ENCODE measurements at places on chromosomes 4 and X.

DNA sequence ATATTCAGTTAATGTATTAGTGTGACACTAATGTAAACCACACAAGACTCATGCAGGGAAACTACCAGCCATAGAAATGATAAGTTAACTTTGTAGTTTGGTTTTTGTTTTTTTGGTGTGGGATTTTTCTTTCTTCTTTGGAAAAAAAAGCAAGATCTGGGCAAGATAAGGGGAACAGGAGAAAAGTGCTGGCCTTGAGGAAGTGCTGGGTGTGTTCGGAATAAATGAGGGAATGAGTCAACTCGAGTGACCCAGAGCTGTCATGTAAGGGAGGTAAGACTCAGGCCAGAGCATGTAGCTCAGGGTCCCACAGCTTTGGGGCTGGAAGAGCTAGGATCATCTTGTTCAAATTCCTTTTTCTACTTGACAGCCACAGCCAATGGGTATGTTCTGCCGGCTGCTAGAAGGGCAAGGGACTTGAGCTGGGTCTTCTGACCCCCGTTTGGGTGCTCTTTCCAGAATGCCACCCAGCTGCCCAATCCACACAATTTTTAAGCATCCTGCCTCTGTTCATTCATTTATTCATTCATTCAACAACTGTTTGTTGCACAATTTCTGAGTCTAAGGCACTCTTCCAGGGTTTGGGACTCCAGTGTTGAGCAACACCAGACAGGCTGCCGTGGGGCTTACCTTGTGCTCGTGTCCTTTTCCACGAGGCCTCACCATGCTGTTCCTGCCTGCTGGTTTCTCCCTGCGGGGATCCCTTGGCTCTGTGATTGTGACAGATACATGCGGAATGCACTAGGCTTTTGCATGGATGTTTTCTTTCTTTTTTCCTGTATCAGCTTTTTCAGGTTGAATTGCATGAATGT lies 54.5 kb downstream of the CLDN34 start:
- no peak for DNase-seq

DNA sequence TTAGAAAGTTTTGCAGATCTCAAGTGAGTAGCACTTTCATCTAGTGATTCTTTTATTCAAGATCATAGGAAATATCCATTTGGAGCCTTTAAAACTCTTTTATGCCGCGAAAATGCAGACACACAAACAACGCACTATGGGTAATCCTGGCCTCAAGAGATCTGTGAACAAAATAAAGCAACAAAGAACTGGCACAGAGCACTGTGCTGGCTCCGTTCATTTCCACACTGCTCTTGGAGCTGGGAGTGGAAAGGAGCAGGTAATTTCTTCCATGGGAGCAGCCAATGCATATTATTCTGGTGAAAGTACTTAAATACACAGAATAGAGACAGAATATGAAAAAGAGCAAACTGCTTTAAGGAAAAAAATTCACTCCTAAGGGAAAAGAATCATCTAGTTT lies 172.7 kb upstream of the FRG1 start:
- no peak for DNase-seq

GRCh38 chrX:116142976-116143375 lies 27.6 kb upstream of the AGTR2 start:
- no peak for DNase-seq

- DNase-seq = no peak
These were observed 94.5 kb downstream of the DHX15 start for GRCh38 chr4:24489870-24490269.

- DNase-seq = no peak
These were observed 626 bp upstream of the CEP135 start for GRCh38 chr4:55947912-55948725.

DNA sequence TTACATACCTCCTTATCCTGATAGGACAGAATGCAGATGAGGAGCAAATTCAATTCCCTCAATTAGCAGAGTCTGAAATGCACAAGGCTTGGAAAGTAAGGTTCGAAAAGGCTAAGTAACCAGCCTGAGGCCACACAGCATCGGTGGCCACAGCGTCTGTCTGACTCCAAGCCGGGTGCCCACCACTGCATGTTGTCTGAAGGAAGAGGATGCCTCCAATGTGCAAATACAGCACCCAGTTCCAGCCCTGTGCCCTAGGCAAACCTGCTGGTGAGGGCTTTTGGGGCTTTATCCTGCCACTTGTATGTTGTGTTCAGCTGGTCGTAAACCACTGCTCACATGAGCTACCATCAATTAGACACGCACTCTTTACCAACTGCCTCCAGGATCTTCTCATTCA lies 48.6 kb upstream of the PPP2R2C start:
- no peak for DNase-seq

DNA sequence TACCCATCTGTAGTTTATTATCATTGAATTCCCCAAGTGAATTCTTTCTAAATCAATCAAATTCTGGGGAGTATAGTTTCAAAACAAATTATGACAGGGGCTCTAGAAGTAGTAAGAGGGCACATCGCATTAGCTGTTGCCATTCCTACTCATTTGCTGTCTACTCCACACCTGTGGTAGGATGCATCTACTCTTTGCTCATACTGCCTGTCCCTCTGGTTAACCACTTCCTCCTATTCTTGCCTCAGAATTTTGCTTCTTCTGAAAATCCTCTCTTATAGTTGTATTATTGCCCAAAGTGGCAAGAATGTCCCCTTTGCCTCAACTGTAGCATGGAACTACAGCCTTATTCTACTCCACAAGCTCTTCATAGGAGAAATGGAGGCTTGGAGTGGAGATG lies 12.7 kb upstream of the DGKK start:
- no peak for DNase-seq

GRCh38 chrX:8849458-8849857 lies 48.3 kb upstream of the FAM9A start:
- DNase-seq = no peak

- DNase-seq = no peak
These were observed 3.5 kb downstream of the FHDC1 start for GRCh38 chr4:152939621-152940020.

- DNase-seq = no peak
These were observed 14.6 kb upstream of the HNRNPD start for GRCh38 chr4:82388405-82388804.

DNA sequence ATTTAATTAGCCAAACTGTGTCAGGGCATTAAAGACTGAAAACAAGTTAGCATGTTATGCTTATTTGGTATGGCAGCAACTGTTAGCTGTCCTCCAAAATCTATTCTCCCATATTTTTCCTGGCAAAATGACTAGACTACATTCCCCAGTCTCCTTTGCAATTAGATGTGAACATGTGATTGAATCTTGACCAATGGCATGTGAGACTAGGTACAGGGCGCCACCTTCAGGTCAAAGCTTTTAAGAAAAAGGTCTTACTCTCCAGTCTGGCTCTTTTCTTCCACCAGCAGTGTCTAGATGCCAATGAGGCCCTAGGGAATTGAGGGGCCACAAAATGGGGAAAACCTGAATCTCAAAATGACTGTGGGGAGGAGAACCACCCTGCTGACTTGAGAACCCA lies 408.2 kb downstream of the SMARCA1 start:
- no peak for DNase-seq

- no peak for DNase-seq
These were observed 38.7 kb upstream of the FRAS1 start for GRCh38 chr4:78018271-78019049.

DNA sequence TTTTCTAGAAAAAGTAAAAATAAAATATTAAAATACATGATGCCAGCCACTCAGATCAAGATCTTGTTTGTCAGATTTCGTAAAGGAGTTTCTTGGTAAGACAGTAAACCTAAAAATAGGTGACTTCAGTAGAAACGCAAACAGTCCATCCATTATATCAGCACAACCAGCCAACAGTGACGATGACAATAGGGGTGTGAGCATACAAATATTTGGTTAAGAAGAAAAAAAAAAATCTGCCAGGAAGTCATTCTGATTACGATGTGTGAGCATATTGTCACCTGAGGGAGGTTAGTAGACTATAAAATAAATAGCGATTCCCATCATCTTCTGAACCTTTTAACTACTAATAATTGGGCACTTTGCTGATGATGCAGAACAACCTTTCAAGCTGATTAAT lies 37.6 kb downstream of the SLC7A11 start:
- DNase-seq = no peak

- DNase-seq = no peak
These were observed 361 bp downstream of the QDPR start for GRCh38 chr4:17511509-17511949.

GRCh38 chr4:1011022-1011665 lies at the start of gene FGFRL1:
Gene FGFRL1 (plus strand): TSS chr4:1011626. CDS start chr4:1012486, 860 bp downstream.
- DNase-seq = peak; percentile 83

DNA sequence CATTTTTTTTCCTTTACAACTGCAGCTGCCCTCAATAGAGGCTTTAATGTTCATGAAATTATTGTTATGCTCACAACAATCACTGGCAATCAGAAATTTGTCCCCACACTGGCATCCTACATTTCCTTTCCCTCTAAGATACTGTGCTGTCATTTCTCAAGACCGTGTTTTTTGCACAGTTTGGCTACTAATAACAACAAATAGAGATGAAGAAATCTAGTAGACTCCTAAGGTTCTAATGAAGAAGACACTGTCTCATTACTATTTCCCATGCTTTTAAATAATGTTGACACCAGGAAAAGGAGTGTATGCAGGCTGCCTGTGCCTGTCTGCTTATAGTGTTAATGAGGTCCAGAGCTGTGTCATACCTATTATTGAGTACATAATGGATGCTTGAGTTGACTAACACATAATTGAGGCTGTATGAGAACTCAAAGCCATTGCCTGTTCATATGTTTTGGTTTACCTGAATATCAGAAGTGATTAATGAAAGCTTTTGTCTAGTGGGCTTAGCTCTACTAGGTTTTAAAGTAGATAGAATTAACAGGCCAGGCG lies 1.5 kb upstream of the EIF4E start:
- no peak for DNase-seq

DNA sequence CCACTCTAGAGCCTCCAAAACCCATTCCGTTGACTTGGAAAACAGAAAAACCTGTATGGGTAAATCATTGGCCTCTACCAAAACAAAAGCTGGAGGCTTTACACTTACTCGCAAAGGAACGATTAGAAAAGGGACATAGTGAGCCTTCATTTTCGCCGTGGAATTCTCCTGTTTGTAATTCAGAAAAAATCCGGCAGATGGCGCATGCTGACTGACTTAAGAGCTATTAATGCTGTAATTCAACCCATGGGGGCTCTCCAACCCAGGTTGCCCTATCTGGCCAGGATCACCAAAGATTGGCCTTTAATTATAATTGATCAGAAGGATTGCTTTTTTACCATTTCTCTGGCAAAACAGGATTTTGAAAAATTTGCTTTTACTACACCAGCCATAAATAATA lies 60.8 kb downstream of the ZNF732 start:
- no peak for DNase-seq

GRCh38 chr4:55879224-55879623 lies 25.8 kb downstream of the EXOC1 start:
- no peak for DNase-seq

DNA sequence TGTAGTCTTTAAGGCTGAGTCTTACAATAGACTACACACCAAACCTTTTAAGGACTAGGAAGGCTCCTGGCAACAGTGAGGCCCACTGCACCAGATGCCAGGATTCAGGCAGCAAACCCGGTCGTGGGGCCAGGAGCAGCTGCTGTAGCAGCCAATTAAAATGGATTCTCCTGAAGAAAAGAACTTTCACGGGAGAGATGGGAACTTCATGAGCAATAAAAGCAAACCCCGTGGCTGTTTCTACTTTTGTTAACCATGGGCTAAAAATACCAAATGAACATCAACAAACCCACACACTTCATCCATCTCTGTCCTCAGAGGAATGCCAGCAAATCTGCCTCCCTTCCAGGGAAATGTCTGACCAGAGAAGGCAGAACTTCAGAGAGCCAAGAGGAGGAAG lies 101.4 kb downstream of the BTC start:
- DNase-seq = no peak

- no peak for DNase-seq
These were observed 435.6 kb downstream of the PCDH10 start for GRCh38 chr4:133584714-133585113.

DNA sequence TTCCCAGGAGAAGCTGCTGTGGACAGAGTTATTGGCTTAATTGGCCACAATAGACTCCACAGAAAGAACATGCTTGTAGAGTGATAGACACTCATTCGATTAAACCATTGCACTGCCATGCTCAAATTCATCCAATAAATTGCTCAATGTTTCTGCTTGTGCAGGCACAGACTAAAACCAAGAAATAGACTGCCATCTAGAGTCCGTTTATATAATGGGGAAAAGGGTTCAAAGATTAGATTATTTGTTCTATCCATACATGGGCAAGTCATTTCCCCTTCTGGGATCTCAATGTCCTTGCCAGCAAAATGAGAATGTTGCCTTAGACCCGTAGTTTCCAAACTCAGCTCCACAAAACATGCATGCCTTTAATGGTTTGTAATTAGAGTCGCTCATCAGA lies 8.7 kb downstream of the SMIM10 start:
- no peak for DNase-seq

DNA sequence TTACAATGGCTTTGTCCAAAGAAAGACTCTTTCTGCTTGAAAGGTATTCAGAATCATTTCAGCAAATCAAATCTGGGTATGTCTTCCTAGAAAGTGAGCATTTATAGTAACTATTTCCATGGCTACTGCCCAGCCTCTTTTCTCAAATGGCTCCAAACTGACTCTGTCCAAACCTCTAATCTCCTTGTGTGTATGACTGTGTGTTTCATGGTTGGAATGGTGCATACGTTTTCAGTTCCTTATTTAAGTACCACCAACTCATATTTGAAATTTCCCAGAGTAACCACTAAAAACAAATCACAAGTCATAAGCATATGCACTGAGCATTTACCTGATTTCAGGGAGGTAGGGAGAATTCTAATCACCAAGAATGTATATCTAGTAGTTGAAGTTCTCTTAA lies 106.0 kb downstream of the TMEM144 start:
- no peak for DNase-seq

DNA sequence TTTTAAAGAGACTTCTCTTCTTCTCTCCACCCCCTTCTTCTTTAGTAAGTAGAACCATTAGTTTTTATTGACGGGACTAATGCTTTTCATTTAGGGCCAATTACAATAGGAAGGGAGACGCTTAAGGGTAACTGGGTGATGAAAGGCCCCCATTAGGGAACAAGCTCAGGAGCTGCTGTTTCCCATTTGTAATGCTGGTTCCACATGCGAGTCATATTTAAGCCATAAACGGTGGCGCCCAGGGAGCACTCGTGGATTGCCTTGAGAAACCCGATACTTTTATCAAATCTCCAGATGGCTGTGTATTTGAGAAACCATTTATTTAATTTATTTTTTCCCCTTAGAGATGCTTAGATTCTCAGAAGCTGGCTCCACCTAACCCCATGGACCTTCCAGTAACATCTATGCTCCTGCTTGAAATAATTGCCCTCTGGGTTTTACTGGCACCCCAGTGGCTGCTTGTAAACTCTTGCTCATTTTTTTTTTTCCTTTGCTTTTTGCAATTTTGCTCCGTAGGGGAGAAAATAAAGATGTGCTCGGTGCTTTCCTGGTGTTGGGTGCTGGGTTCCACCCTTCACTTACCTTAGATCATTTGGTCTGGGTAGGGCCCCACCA lies 124.2 kb upstream of the MSX1 start:
- no peak for DNase-seq

GRCh38 chr4:16206848-16207247 lies 19.4 kb downstream of the TAPT1 start:
- DNase-seq = no peak

- DNase-seq = no peak
These were observed 114.1 kb downstream of the SOWAHB start for GRCh38 chr4:76783836-76784235.

GRCh38 chrX:38662640-38663039 lies 101.3 kb downstream of the TSPAN7 start:
- DNase-seq = no peak

GRCh38 chr4:152735906-152736305 lies 43.6 kb downstream of the TIGD4 start:
- DNase-seq = no peak
